ENCODE measurements at places on chromosomes 3 and 15.

DNA sequence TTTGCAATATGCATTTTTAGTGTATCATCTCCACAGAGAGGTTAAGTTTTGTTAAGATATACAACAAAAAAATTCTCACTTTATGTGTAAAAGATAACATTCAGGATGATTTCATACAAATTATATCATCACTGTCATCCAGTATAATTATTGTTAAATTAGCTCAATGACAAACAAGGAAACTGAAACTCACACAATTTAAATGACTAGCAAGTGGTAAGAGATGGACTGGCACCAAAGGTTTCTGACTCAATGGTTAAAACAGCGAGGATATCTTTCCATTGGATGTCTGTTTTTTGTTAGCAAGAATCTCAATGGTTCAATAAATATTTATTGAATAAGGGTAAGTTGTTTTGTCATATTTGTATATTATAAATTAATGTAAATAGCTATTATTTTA lies 22.6 kb downstream of the CIP2A start:
- no peak for DNase-seq

DNA sequence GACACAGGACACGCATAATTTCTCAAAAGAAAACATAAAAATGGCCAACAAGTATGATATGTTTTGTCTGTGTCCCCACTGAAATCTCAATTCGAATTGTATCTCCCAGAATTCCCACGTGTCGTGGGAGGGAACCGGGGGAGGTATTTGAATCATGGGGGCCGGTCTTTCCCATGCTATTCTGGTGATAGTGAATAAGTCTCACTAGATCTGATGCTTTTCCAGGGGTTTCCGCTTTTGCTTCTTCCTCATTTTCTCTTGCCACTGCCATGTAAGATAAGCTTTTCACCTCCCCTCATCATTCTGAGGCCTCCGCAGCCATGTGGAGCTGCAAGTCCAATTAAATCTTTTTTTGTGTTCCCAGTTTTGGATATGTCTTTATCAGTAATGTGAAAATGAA lies 12.1 kb upstream of the POU1F1 start:
- DNase-seq, result no peak

GRCh38 chr3:179882292-179882691 lies 154.4 kb downstream of the PEX5L start:
- no peak for DNase-seq

GRCh38 chr3:112303764-112304325 lies 9.8 kb upstream of the SLC9C1 start:
- DNase-seq, result peak; percentile 9

- DNase-seq, result no peak
These were observed 42.9 kb upstream of the CADPS start for GRCh38 chr3:62918131-62918530.

DNA sequence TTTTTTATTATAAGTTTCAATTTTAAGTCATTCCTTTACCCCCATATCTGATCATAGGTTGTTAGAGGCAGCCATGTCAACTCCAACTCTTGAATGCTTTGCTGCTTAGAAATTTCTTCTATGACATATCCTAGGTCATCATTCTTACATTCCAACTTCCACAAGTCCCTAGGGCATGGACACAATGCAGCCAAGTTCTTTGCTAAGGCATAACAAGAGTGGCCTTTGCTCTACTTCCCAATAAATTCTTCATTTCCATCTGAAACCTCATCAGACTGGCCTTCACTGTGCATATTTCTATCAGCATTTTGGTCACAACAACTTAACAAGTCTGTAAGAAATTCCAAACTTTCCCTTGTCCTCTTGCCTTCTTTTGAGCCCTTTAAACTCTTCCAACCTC lies 28.5 kb downstream of the TRIM42 start:
- no peak for DNase-seq

Data from hepatic stellate cell (primary cell).